ENCODE measurements at places on chromosomes 13 and 19.

GRCh38 chr13:76610819-76611415 is 275.3 kb downstream of the KCTD12 start:
- DNase-seq = no peak

GRCh38 chr19:49823472-49823871 is 5.4 kb downstream of the MED25 start:
- no peak for DNase-seq

- no peak for DNase-seq
Measured at GRCh38 chr19:58582985-58583384, 9.8 kb upstream of the MZF1 start.

DNA sequence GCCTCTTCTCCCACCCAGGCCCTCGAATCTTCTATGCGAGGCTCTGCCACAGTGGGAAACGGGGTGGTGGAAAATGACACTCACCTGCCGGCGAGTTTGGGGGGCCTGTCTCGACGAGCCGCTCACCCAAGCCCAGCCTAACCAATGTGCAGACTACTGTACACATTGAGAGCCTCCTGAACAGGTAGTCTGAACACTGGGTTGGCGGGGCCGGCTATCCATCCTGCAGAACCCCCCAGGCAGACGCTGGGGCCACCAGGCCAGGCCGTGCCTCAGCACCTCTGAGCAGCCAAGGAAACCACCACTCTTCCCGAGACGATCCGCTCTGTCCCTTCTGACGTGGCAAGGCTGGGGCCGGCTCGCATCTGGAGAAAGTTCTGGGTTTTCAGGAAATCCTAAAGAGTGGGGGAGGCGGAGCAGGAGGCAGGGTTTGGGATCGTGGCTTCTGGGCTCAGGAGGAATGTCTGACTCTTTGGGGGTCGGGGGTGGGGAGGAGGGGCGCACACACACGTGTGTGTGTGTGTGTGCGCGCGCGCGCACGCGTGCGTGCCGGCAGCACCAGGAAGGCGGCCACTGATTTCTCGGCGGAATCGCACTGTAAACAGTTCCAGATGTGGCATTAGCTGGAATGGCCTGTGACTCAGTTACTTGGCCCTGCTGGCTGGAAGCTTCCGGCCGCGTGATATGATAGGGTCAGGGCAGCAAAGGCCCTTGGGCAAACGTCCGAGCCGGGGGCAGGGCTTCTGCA is 18.5 kb downstream of the TMED1 start:
- no peak for DNase-seq

DNA sequence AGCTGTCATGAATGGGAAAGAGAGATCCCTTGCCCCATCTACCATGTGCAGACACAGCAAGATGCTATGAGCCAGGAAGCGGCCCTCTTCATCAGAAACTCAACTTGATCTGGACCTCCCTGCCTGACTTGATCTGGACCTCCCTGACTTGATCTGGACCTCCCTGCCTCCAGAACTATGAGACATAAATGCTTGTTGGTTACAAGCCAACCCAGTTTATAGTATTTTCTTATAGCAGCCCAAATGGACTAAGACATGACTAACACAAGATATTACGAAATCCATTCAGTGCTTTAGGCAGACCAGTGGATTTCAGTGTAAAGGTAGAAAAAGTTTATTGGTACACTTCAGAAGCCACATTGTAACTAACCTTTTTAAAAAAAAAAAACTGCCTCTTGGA is 15.6 kb downstream of the PCID2 start:
- no peak for DNase-seq

DNA sequence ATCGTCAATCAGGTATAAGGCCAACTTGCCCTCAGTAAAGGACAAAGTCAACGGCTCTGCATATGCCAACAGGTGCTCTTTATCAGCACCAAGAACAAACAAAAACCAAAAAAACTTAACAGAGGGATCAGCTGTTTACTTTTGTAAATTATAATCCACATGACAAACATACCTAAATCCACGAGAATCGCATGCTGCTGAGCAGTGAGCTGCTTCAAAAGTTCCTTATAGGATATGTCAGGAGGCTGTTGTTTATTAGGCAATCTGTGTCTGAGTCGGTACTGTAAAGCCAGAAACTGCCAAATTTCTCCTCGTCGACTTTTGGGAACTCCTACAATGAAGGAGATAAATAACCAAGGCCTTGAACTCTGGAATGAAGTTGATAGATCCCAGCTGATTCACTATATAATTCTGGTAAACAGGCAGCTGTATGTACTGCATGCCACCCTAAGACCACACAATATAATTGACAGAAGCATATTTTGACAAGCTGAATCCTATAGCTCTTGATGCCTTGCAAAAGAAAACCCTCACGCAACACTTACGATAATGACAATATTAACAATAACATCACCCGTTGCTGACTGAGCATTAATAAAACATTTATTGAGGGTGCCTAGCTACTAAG is 179.8 kb downstream of the TBC1D4 start:
- no peak for DNase-seq

GRCh38 chr13:45051315-45051714 is 62.0 kb downstream of the GPALPP1 start:
- DNase-seq = no peak

DNA sequence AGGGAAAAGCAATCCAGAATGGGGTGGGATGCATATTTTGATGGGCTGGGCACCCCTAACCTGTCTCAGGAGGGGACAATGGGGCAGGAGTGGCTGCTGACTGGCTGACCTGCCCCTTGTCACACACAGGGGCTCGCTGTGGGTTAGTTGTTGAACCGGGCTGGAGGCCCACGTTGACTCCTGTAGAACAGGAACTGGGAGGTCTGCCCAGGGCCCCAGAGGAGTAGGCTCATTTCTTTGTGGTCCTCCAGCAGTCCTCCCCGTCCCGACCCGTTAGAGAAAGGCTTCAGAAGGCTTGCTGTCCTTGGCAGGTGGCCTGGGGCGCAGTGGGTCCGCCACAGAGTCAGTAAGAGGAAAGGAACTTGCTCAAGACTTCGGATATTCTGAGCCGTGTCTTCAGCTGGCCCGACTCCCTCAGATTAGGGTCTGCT is 70.1 kb downstream of the COL4A1 start:
- no peak for DNase-seq

DNA sequence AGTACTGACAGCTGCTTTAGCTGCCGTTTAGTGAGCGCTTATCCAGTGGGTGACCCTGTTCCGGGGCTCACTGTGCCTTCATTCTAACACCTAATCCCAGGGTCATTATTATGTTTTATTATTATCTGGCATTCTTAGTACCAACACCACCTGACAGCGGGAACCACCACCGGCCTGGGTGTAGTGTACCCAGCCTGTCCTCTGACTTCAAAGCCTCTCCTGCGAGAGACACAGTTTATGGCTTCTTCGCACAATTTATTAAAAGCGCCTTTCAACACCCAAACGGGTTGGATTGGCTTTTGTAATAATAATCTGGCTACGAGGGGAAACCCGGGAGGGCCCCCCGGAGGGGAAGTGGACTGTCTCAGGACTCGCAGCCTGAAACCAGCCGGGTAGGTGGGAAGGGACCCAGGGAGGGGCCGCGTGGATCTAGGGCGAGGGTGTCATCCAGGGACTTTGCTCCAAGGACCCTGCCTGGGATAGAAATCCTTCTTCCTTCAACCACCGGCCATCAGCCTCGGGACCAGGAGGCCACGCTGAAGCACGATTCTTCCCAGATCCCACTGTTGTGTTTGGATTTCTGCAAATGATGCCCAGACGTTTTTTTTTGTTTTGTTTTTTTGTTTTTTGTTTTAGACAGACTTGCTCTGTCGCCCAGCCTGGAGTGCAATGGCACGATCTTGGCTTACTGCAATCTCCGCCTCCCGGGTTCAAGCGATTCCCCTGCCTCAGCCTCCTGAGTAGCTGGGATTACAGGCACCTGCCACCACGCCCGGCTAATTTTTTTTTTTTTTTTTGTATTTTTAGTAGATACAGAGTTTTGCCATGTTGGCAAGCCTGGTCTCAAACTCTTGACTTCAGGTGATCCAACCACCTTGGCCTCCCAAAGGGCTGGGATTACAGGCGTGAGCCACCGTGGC is 1.6 kb upstream of the ZBTB7A start:
- DNase-seq = no peak

DNA sequence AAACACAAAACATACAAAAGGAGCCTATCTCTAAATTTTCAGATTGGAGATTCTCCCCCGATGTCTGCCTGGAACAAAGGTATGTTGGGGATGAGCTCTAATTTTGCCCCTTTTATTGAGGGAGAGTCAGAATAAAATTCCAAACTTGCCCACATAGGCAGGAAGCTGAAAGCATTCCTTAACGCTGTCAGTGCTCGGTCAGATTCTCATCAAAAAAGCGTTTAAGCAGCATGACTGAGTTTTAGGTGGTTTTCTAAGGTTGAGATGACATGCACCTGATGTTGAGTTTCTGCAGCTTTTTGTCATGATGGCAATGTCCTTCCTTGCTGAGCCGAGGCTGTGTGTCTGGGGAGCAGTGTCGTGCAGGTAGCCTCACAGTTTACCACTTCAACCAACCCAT is 48.4 kb upstream of the MEDAG start:
- no peak for DNase-seq

GRCh38 chr13:41939398-41939797 is 21.5 kb downstream of the VWA8 start:
- DNase-seq = no peak

GRCh38 chr13:50243931-50244330 is 228.7 kb downstream of the KCNRG start:
- DNase-seq = no peak

GRCh38 chr19:41362143-41362847 is 1.7 kb downstream of the B9D2 start:
- DNase-seq = no peak

DNA sequence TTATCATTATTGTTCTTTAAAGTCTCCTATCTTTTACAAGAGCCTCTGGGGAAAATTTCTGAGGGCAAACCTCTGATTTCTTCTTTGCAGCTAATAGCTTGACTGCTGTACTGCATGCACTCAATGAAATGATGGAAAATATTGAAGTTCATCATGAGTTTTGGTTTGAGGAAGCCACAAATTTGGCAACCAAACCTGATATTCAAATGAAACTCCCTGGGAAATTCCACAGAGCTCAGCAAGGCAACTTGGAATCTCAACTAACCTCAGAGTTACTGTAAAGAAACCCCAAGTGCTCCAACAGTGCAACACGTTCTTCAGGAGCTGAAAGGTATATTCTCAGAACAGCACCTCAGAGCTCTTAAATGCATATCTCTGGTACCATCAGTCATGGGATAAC is 14.2 kb upstream of the RNF6 start:
- no peak for DNase-seq

DNA sequence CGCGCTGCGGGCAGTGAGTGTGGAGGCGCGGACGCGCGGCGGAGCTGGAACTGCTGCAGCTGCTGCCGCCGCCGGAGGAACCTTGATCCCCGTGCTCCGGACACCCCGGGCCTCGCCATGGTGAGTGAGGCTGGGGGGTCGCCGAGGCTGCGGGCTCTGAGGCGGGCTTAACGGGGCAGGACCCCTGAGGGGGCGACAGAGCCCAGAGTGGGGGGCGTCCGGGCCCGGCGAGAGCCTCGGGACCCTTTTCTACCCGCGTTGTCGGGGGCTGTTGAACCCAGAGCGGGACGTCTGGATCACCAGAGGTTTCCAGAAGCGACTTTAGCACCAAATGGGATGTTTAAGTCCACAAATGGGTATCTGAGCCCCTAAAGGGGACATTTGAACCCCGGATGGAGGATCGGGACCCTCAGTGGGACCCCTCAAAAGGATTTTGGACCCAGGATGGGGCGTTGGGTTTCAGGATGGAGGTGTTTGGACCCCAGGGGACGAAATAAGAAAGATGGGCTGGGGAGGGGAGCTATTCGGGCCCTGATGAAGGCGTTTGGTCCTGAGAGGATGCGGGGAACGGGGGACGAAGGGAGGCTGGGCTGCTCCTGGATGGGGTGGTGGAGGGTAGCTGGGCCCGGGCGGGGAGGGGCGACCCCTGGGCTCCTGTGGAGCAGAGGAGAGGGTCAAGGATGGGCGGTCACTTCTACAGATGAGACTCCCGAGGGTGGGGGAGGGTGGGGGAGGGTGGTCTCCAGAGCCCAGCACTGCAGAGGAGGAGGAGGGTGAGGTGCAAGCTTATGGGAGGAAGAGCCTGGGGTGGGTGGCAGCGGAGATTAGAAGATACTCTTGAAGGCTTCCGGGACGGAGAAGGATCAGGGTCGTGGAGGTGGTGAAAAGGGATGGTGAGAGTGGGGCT is at the start of gene CALM3:
CALM3 (plus strand) TSS at position 13 of the 907 bp plus-strand sequence; CDS start at position 118, 105 bp downstream.
- no peak for DNase-seq

Data from stimulated activated CD4-positive, alpha-beta T cell treated with anti-CD3 and anti-CD28 coated beads, Interleukin-4, amount 100 ng/mL, for 48 hours (primary cell).